Caudate nucleus (tissue), 63 donors: ENCODE measurements at places on chromosomes 7 and 10.

- no peak for DNase-seq
Observed at GRCh38 chr7:14905764-14906163, 3.2 kb upstream of the DGKB start.

DNA sequence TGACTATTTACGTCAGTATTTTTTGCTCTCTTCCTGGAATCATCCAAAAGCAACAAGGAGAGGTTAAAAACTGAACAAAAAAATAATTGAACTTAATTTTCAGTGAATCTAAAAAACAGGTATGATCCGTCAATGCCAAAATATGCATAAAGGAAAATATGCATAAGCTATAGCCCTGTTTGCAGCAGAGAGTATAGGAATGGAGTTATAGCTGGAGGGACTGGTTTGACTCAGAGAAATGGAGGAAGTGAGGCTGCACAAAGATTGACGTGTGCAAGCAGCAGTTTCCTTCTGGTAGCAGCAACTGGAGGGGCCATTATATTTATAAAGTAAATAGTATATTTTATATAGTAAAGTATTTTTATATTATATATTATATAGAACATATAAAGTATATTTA lies 37.1 kb downstream of the GNG11 start:
- no peak for DNase-seq

DNA sequence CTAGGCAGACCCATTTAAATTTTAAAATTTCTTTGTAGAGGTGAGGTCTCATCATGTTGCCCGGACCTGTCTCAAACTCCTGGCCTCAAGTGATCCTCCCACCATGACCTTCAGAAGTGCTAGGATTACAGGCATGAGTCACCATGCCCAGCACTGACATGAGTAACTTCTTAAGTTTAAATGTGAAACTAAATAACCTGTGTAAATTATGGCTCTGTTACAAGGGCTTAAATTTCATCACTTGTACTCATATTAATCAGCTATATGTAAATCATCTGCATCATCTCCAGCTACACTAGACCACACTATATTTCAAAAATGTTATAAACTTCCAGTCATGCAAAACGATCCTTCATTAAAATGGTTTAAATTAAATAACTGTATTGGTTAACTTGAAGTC lies 56.1 kb downstream of the ATAD1 start:
- DNase-seq: no peak

DNA sequence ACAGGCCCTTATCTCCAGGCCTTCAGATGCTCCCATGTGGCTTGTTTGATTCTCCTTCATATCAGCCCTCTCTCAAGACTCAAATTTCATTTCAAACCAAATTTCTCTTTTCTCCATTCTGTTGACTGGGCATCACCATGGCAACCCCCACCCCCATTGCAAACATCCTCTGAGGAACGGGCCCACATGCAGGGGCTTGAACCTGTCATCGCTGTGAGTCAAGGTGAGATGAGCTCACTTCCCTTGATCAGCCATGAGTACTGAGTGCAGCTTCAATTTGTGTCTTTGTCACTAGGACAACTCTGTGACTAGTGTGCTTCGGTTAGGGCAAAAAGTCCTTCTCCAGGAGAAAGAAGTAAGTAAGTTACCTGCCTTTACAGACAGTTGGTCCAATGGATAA lies 41.9 kb downstream of the CALML3 start:
- DNase-seq: no peak

DNA sequence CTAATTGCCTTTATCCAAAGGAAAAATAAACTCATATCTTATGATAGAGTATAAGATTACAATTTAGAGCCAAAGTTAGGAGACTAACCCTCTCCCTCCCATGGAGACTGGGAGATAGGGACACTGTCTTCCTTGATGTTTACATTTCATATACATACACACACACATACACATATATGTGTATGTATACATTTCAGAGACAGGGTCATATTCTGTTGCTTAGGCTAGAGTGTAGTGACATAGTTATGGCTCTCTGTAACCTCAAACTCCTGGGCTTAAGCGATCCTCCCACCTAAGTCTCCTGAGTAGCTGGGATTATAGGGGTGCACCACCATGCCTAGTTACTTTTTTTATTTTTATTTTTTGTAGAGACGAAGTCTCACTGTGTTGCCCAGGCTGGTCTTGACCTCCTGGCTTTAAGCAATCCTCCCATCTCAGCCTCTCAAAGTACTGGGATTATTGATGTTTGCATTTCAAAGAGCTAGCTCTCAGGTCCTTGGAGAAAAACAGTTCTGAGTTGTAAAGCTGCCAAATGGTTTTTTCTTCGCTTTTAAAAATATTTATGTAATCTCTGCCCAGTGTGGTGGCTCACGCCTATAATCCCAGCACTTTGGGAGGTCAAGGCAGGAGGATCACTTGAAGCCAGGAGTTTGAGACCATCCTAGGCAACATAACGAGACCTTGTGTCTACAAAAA lies 8.1 kb upstream of the REPIN1 start:
- no peak for DNase-seq
